ENCODE measurements at places on chromosomes 7 and 10.

GRCh38 chr7:71633551-71634008 lies 501.6 kb downstream of the GALNT17 start:
- no peak for DNase-seq

- no peak for DNase-seq
Measured at GRCh38 chr10:81306971-81307782, 567.8 kb upstream of the NRG3 start.

DNA sequence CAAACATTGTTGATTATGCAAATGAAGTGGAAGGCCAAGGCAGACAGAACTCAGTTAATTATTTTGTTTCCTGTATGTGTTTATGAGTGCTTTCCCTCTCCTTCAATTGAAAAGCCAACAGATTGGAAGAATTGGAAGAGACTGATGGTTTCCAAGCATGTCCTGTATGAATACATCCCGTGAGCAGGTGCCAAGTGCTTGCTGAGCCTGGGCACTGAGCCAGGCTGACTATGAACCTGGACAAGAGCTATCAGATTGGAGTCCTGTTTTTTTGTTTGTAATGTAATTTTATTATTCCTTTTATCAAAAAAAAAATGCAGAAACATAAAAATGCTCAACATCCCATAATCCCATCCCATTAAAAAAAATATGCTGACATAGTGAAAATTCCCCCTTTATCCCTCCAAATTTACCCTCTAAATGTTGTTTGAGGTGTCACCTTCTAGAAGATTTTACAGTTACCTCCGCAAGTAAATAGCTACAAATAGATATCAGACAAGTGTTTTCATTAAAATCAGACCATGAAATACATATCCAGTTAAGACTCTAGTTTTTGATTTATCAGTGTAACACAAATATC lies 449.5 kb downstream of the GRID1 start:
- DNase-seq: no peak

DNA sequence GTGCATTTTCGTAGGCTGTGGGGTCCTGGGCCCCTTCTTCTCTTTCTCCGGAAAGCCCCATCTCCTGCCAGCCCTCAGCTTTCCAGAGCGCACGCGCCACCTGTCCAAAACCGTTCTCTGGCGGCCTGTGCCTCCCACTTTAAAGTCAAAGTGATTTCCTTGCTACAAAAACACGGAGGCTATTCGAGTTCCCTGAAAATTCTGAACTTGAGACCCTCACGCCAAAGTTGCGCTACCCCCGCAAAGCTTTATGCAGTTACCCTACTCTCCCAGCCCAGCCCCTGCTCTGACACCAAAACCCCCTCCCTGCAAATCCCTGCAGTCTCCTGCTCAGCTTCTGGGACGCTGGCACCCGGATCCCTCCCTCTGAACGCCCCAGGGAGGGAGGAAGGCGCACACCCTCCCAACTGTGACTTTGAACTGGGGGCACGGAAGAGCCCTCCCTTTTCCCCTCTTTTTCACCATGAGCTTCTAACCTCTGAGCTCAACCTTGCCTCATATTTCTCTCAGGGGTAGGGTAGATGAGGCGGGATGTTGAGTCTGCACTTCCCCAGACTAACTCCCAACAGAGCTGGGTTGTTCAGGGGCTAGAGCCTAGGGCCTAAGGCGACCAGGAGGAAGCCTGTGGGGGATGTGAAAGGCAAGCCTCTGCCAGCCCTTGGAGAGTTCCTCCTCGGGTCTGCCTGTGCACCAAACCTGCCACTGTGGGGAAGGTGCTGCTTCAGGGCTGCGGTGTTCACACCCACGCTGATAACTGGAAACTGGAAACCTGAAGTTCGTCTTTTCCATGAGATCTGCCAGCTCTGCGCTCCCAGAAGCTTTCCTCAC lies 2.7 kb upstream of the PAX4 start:
- DNase-seq: no peak

DNA sequence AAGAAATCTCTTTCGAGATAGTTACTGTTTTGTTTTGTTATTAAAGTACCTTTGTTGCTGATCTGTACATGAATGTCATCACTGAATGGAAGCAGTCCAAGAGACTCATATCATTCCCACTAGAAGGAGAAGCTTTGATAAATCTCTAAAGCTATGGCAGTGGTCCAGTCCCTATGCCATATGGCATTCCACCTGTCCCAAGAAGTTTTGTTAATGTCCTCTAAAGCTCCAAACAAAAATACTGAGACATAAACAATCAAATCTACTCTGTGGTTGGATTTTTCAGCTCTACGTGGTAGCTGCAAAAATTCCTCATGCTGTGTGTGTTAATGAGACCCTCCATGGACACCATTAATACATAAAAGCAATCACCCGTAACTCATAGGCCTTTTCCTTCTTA lies 94.1 kb downstream of the LRRN3 start:
- no peak for DNase-seq

DNA sequence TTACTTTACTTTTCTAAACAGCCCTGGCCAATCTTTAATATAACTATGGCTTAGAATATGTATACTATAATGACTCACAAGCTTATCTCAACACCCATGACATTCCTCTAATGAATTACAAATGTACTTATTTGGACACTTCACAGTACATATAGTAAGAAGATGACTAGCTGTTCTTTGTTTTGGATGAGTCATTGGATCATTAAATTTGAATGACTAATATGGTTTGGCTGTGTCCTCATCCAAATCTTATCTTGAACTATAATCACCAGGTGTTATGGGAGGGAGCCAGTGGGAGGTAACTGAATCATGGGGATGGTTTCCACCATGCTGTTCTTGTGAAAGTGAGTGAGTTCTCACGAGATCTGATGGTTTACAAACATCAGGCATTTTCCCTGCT lies 807.5 kb upstream of the SORCS1 start:
- no peak for DNase-seq

- no peak for DNase-seq
Measured at GRCh38 chr10:32501906-32502305, 56.0 kb downstream of the CCDC7 start.

- DNase-seq: no peak
Measured at GRCh38 chr10:78313636-78314035, 280.0 kb downstream of the RPS24 start.

DNA sequence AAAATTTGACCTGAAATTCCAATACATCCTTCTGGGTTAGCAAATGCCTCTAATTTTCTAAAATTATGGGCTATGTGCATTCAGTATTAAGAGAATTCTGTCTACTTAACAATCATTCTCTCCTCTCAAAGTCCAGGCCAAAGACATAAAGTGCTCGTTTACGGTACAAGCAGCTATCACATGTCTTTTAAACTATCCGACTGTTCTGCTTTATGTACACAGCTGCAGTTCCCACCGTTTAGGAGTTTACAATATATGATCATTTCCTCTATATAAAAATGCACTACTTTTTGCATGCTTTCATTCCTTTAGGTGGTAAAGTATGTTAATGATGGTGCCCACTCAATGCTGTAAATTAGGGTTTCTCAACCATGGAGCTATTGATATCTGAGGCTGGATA lies 34.0 kb downstream of the CDK6 start:
- no peak for DNase-seq

Measured in activated naive CD4-positive, alpha-beta T cell (primary cell).